ENCODE measurements at places on chromosomes 2 and 18. TPM values are rescaled to one million over a fixed set of nuclear protein-coding genes. Genes with fewer than 3 reads are reported as not detected.

GRCh38 chr2:195819276-195819675, 162.2 kb downstream of the SLC39A10 start:
- no peaks in the 10 kb centered on the region for H3K36me3 ChIP-seq
- no peaks in the 10 kb centered on the region for H3K4me1 ChIP-seq
- H3K27me3 ChIP-seq = no peaks in the 10 kb centered on the region

DNA sequence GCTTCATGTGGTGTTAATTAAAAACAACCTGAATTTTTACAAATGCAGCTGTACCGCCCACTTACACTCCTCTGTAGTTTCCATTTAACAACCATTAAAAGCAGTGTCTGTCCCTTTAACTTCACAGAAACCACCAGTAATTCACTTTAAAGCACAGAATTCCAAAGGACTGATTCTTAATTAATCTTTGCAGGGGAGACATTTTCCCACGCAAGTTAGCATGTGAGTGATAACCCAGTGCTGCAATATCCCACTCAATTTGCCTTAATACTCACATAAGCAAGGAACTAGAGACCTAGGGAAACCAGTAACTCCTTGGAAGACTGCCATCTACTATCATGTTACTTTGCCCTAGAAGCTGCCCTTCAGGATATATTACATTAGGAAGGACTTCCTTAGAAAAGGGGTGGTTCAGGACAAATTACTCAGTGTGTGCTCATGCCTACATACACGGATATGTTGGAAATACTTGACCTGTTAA, 102.3 kb downstream of the OSR1 start:
- DNase-seq = no peak
- H3K27me3 ChIP-seq = no peaks in the 10 kb centered on the region
- H3K36me3 ChIP-seq = no peaks in the 10 kb centered on the region
- no peak overlapping the region for H3K27ac ChIP-seq
- H3K4me1 ChIP-seq = peaks cover 6% of the 10 kb centered on the region

DNA sequence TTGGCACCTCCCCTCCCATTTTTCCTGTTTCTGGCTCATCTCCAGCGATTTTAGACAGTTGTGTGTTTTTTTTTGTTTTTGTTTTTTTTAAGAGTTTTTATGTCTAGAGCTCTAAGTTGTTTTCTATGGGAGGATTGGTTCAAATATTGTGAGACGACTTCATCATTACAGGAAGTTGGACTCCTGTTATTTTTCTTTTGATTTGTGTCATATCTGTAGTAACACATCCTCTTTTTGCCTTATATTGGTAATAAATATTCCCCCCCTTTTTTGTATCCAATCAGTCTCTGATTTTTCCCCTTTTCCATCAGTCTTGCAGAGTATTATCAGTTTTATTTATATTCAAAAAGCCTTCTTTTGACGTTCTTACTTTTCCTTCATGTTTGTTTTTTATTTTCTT, 89.0 kb downstream of the KIAA1328 start:
- H3K4me1 ChIP-seq = no peaks in the 10 kb centered on the region
- no peaks in the 10 kb centered on the region for H3K36me3 ChIP-seq
- no peaks in the 10 kb centered on the region for H3K27me3 ChIP-seq
- H3K4me3 ChIP-seq = no peak overlapping the region
- no peak for DNase-seq

Gene SLC23A3
- 0.11 TPM for total RNA-seq

Gene CAPN14
- not detected for total RNA-seq

DNA sequence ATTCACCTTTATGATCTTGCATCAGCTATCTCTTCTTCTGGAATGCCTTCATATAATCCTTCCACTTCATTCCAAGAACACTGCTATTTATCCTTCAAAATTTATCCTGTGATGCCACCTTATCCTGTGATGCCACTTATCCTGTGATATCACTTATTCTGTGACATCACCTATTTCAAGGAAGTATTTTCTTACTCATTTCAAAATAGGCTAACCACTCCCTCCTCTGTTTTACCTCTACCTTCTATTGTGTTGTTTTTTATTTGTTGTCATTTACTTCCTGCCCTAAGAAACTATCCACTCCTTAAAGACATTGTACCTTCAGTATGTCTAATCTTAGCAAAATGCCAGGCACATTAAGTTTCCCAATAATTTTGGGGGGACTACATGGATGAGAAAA, 38.8 kb downstream of the CD226 start:
- no peaks in the 10 kb centered on the region for H3K4me1 ChIP-seq
- no peaks in the 10 kb centered on the region for H3K36me3 ChIP-seq
- DNase-seq = no peak
- no peak overlapping the region for H3K4me3 ChIP-seq
- no peak overlapping the region for H3K27ac ChIP-seq

- no peaks in the 10 kb centered on the region for H3K36me3 ChIP-seq
- no peak overlapping the region for H3K27ac ChIP-seq
- H3K4me3 ChIP-seq = no peak overlapping the region
- H3K27me3 ChIP-seq = no peaks in the 10 kb centered on the region
- DNase-seq = no peak
These were observed 10.4 kb downstream of the TXNL1 start for GRCh38 chr18:56627991-56628390.

- H3K4me3 ChIP-seq = no peak overlapping the region
- H3K27ac ChIP-seq = no peak overlapping the region
- no peak for DNase-seq
- no peaks in the 10 kb centered on the region for H3K4me1 ChIP-seq
These were observed 180.6 kb upstream of the SH3BP4 start for GRCh38 chr2:234771176-234771575.

GRCh38 chr2:161115605-161116380, 44.4 kb upstream of the TANK start:
- DNase-seq = no peak
- no peak overlapping the region for H3K27ac ChIP-seq
- no peaks in the 10 kb centered on the region for H3K27me3 ChIP-seq
- no peak overlapping the region for H3K4me3 ChIP-seq

GRCh38 chr2:238585836-238586821, 159.4 kb downstream of the ASB1 start:
- no peak for DNase-seq
- H3K27ac ChIP-seq = no peak overlapping the region
- H3K27me3 ChIP-seq = no peaks in the 10 kb centered on the region
- no peaks in the 10 kb centered on the region for H3K4me1 ChIP-seq
- H3K36me3 ChIP-seq = no peaks in the 10 kb centered on the region
- H3K4me3 ChIP-seq = no peak overlapping the region

Gene C2orf80
- total RNA-seq = not detected

GRCh38 chr2:46804794-46805193, 110.8 kb downstream of the MCFD2 start:
- H3K27ac ChIP-seq = no peak overlapping the region
- H3K36me3 ChIP-seq = no peaks in the 10 kb centered on the region
- no peaks in the 10 kb centered on the region for H3K27me3 ChIP-seq
- no peak for DNase-seq
- H3K4me3 ChIP-seq = no peak overlapping the region

- H3K36me3 ChIP-seq = no peaks in the 10 kb centered on the region
- H3K27me3 ChIP-seq = no peaks in the 10 kb centered on the region
- H3K27ac ChIP-seq = no peak overlapping the region
- DNase-seq = no peak
- no peak overlapping the region for H3K4me3 ChIP-seq
These were observed 146.3 kb downstream of the CELF4 start for GRCh38 chr18:37419315-37419714.

- H3K27ac ChIP-seq = no peak overlapping the region
- H3K36me3 ChIP-seq = no peaks in the 10 kb centered on the region
- H3K27me3 ChIP-seq = no peaks in the 10 kb centered on the region
These were observed 7.9 kb downstream of the GREB1 start for GRCh38 chr2:11541693-11542274.

Gene FAM110C
- not detected for total RNA-seq

DNA sequence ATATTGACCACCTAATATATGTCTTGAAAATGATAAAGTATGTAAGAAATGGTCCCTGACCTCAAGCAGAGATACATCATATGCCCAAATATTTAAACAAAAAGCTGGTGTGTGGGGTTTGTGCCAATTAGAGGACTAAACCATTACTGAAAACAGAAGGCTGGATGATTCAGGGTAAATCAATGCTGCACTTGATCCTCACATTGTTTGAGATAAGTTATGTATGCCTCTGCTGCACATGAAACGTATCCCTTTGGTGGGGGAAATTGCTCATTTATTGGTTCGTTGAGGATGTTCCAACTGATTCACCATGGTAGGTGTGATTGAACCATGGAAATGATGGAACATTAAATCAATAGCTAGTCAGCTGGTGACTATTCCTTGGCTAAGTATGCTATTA, 24.7 kb upstream of the DARS1 start:
- H3K4me3 ChIP-seq = no peak overlapping the region
- H3K36me3 ChIP-seq = no peaks in the 10 kb centered on the region
- H3K27ac ChIP-seq = no peak overlapping the region
- no peaks in the 10 kb centered on the region for H3K27me3 ChIP-seq
- peaks cover 23% of the 10 kb centered on the region for H3K4me1 ChIP-seq

- no peak overlapping the region for H3K4me3 ChIP-seq
- H3K36me3 ChIP-seq = no peaks in the 10 kb centered on the region
- no peak overlapping the region for H3K27ac ChIP-seq
- no peak for DNase-seq
These were observed 551.4 kb upstream of the SLC39A10 start for GRCh38 chr2:195105581-195105980.

- no peak overlapping the region for H3K4me3 ChIP-seq
- peaks cover 4% of the 10 kb centered on the region for H3K4me1 ChIP-seq
- DNase-seq = no peak
These were observed 441.8 kb downstream of the ZEB2 start for GRCh38 chr2:144078106-144078505.

DNA sequence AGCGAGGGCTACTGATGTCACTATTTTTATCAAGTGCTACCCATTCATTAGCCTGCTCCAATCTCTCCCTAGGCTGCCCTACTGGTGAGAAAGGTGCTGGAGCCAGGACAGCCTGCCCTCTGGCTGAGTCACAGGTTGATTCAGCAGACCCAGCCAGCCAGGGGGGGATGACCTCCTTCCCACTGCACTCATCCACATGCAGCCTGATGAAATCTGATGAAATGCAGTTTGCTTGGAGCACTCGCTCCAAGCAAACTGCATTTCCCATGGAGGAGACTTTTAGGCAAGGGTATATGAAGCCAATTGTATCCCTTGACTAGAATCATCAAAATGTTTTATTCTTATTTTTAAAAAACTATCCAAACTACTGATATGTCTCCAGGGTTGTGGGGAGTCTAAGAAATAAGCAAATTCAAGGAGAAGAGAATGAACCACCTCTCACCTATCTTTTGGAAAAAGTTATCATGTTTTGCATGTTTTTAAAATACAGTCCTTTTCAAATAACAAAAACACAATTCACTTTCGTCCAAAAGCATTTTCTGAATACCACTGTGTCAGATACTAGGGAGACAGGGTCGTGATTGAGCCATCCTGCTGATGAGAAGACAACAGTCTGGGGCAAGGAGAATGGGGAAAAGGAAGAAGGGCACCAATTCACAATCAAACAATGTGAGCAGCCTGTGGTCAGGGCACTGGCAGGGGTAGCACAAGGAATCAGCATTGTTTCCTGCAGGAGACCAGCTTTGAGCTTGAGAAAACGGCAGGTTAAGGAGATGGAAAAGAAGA, 128.3 kb downstream of the AFF3 start:
- no peak for DNase-seq
- H3K4me3 ChIP-seq = no peak overlapping the region
- no peak overlapping the region for H3K27ac ChIP-seq
- no peaks in the 10 kb centered on the region for H3K36me3 ChIP-seq

DNA sequence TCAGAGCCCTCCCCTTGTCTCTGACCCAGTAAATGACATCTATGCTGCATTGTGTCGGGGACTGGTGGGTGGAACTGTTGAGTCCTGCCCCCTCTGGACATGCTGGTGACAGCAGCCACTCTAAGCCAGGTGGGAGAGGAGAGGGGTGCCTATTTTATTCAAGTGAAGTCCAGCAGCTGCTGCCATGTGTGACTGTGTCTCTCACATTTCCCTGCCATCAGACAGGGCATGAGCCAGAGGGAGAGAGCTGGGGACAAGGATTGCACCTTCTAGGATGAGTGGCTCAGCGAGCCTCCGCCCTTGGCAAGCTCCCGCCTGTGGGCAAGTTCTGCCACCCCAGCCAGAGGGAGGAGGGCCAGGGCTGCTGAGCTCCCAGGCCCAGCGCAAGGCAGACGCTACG, 13.7 kb downstream of the NGEF start:
- no peaks in the 10 kb centered on the region for H3K27me3 ChIP-seq
- no peaks in the 10 kb centered on the region for H3K36me3 ChIP-seq
- no peaks in the 10 kb centered on the region for H3K4me1 ChIP-seq
- DNase-seq = no peak

Gene GAL3ST2
- 1.6 TPM for total RNA-seq

GRCh38 chr2:10481055-10481665, 33.0 kb upstream of the ODC1 start:
- DNase-seq = no peak
- H3K27me3 ChIP-seq = no peaks in the 10 kb centered on the region
- H3K4me1 ChIP-seq = no peaks in the 10 kb centered on the region
- no peaks in the 10 kb centered on the region for H3K36me3 ChIP-seq
- H3K27ac ChIP-seq = no peak overlapping the region

GRCh38 chr2:217618744-217619143, 384.1 kb downstream of the TNS1 start:
- H3K4me1 ChIP-seq = peaks cover 14% of the 10 kb centered on the region
- H3K4me3 ChIP-seq = no peak overlapping the region
- no peaks in the 10 kb centered on the region for H3K36me3 ChIP-seq
- no peak overlapping the region for H3K27ac ChIP-seq

GRCh38 chr18:64219517-64219916, 70.6 kb upstream of the LINC00305 start:
- H3K4me3 ChIP-seq = no peak overlapping the region
- no peaks in the 10 kb centered on the region for H3K36me3 ChIP-seq
- H3K4me1 ChIP-seq = no peaks in the 10 kb centered on the region
- H3K27me3 ChIP-seq = no peaks in the 10 kb centered on the region
- H3K27ac ChIP-seq = no peak overlapping the region

DNA sequence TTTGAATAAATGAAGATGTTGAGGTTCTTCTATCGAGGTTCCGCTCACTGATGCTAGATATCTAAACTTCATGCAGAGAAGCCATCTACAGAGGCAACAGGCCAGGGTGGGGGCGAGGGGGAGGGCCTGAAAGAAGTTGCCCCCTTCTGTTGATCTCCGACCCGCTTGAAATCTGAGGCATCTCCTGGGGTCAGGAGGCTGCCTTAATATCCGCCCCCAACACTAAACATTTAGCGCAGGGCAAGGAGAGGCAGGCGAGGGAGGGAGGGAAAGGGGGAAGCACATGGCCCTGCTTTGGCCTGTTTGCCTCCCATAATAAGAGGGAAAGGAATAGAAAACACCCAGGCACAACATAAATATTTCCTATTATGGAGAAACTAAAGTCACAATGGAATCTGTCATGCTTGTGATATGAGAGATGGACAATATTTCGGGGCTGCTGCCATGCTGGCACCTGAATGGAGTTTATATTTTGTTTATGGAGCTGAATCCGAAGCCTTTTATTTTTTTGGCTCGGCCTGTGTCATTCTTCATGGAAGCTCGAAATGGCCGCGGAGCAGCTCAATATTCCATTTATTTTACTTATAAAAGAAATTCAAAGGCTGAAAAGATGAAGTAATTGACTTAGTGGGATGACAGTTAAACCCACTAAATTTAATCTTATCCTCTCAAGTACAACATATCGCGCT, 221.1 kb downstream of the INSIG2 start:
- H3K27ac ChIP-seq = peak overlapping the region; percentile 90
- no peaks in the 10 kb centered on the region for H3K27me3 ChIP-seq
- peak overlapping the region; percentile 78 for H3K4me3 ChIP-seq
- no peaks in the 10 kb centered on the region for H3K36me3 ChIP-seq

- peak overlapping the region; percentile 27 for H3K4me3 ChIP-seq
- H3K36me3 ChIP-seq = no peaks in the 10 kb centered on the region
- DNase-seq = peak; percentile 91
- no peaks in the 10 kb centered on the region for H3K27me3 ChIP-seq
- H3K4me1 ChIP-seq = peaks cover 54% of the 10 kb centered on the region
- peak overlapping the region; percentile 81 for H3K27ac ChIP-seq
These were observed 55.4 kb upstream of the NCOA1 start for GRCh38 chr2:24435391-24436316.

Gene GDF7
- 0.10 TPM for total RNA-seq
